ENCODE measurements at places on chromosomes 3 and 15.

DNA sequence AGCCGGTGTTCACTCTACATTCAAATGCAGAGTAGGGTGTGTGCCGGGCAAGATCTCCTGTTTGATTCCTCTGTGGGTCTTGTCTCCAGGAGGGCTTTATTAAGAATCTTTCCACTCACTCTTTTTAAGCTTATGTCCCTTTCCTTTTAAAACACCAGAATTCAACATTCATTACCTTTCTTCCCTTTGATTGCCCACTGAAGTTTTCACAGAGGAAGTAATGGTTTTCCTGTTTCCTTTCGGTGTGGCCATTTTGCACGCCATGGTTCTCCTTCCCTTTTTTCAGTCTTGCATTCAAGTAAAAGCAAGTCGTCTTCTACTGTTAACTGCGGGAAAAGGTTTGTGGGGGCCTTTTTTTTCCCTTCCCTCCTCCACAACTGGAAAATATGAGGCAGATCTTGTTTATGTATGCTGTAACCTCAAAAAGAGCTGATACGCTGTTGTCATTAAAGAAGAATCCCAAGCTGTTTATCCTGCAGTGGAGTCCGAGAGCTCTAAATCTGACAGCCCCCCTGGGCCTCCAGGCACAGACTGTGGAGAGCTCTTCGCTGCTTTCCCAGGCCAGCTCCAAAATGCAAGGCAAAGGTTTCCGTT, 40.5 kb downstream of the FILIP1L start:
- DNase-seq, result no peak

GRCh38 chr3:35257641-35258040, 381.7 kb upstream of the ARPP21 start:
- no peak for DNase-seq

DNA sequence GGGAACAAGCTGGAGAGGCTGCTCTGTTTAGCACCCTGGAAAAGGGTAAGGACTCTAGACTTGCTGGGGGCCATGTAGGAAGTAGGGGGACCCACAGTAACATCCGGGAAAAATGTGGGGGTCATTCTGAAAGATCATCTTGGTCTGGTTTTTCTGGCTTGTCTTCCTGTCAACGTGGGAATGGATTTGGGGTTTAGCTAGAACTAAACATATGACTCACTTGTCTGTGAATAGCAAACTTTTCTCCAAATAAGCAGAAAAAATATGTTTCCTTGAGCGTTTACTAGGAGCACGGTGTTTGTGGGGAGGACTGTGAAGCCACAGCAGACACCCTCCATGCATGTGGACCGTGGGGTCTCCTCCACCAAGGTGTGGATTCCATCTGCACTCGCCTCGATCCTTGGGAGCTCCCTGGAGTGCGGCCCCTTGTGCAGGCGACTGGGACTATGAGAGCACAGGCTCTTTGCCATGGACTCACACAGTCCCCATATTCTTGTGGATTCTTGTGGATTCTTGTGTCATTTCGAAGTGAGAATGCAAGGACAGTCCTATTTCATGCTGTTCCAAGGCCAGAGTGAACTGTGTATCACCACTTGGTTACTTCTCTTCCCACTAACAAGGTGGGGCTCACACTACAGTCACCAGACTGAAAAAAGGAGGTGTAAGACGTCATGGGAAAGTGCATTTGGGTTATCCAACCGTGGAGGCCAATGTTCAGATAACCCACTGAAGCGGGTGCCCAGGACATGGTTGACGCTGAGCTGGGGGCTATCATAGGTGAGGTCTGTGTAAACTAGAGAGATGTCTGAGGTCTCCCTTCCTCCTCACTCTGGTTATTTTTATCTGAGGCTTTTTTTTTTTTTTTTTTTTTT, 25.5 kb downstream of the PGPEP1L start:
- no peak for DNase-seq

- no peak for DNase-seq
Observed at GRCh38 chr3:112042842-112043280, 8.3 kb downstream of the TMPRSS7 start.

- no peak for DNase-seq
Observed at GRCh38 chr3:99439892-99440291, 198.5 kb upstream of the COL8A1 start.

DNA sequence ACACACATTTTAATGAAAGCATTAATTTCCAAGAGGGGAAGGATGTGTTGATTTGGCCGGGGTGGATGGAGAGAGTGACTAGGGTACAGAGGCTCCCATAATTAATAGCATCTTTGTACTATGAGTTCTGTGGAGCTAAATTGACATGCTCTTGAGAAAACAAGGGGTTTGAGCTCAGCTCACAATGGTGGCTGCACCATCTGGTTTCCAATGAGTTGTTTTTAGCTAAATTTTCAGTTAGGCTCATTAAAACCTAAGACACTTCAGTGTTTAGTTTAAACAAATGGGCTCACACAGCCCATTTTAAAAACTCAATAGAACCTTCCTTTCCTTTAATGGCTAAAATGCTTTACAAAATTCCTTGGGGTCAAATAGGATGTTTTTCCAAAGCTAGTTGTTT, 199.7 kb downstream of the TNIK start:
- no peak for DNase-seq

GRCh38 chr3:176787506-176787905, 409.8 kb downstream of the TBL1XR1 start:
- no peak for DNase-seq

- DNase-seq, result no peak
Observed at GRCh38 chr3:21524133-21524532, 226.9 kb downstream of the ZNF385D start.

GRCh38 chr15:98682992-98683701, 34.8 kb downstream of the IGF1R start:
- no peak for DNase-seq

GRCh38 chr15:44102675-44103254, 92.3 kb downstream of the FRMD5 start:
- no peak for DNase-seq

- no peak for DNase-seq
Observed at GRCh38 chr3:169699536-169700050, 36.1 kb upstream of the MECOM start.

DNA sequence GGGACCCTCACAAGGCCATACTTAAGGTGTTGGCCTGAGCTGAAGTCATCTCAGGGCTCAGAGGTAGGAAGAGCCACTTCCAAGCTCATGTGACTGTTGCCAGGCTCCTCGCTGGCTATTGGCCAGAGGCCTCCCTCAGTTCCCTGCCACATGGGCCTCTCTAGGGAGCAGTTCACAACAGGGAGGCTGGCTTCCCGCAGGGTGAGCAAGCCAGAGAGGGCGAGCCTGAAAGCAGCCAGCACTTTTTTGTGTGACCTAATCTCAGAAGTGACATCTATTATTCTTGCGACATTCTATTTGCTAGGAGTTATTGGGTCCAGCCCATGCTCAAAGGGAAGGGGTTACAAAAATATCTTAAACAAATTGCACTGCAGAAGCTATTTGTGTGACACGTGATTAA, 201.4 kb downstream of the SSR3 start:
- DNase-seq, result no peak

- no peak for DNase-seq
Observed at GRCh38 chr3:122365073-122365472, 18.0 kb downstream of the MIX23 start.

GRCh38 chr3:167895684-167896083, 160.2 kb downstream of the SERPINI1 start:
- no peak for DNase-seq

Measured in activated CD8-positive, alpha-beta memory T cell treated with anti-CD3 and anti-CD28 coated beads for 4 hours (primary cell).